COR-L47 (cell line): ENCODE measurements at places on chromosomes 12 and 14.

DNA sequence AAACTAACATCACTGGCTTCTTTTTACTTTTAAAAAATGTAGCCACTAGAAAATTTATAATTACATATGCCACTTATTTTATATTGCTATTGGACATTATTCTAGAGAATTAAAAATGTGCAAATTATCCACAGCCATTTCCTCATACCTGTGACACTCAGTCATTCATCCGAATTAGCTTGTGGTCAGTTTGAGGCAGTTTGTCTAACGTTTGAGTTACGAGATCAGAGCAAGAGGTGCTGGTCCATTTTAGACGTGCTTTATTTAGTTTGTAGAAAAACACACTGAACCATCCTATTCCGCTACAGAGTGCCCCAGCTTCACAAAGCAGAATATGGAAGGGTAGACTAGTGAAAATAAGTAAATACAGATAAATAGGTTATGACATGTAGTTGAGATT is 513.0 kb downstream of the NRXN3 start:
- DNase-seq: no peak

DNA sequence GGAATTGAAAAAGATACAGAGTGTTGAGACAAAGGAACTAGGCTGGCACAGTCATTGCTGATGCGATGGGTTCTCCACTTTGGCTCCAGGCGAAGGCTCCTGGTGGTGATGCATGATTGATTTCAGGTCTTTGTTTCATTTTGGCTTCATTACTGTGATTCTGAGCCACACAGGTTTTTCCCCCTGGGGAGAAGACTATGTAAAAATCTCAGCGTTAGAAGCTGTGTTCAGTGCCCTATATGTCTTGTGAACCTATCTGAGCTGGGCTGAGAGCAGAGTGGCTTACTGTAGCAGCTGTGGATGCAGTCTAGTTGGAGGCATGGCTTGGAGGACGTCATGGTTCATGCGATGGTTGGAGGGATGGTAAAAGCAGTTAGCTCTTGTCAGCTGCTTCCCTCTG is 54.0 kb downstream of the GPATCH2L start:
- DNase-seq: no peak

DNA sequence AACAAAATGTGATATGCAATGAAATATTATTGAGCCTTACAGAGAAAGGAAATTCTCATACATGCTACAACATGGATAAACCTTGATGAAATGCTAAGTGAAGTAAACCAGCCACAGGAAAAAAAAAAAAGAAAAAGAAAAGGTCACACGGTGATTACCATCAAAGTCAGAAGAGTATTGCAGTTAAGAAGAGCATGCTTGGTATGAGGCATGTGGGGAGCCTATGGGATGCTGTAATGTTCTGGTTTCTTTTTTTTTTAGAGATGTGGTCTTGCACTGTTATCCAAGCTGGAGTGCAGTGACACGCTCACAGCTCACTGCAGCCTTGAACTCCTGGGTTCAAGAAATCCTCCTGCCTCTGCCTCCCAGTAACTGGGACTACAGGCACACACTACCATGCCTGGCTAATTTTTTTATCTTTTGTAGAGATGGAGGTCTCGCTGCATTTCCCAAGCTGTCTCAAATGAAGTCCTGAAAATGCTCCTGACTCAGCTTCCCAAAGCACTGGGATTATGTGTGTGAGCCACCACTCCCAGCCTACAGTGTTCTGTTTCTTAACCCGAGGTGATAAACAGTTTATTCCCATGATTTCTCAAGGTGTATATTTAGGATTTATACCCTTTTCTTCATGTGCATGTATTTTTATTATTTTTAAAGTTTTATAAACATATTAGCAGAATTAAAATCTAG is 96.2 kb downstream of the SEC23A start:
- no peak for DNase-seq

DNA sequence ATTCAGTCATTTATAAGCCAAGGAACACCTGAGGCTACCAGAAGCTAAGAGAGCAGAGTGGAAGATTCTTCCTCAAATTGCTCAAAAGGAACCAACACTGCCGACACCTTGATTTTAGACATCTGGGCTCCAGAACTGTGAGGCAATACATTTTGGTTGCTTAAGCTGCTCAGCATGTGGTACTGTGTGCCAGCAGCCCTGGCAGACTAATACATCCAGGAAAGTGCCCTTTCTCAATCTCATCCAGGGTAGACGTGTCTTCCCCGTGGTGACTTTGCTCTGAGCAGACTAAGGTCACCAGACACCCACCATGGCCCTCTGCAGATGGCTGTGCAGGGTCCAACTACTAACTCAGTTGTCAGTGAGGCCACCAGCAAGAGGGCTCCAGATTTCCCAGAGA is 122.8 kb downstream of the VRK1 start:
- no peak for DNase-seq

GRCh38 chr12:49261721-49262120 is 3.2 kb upstream of the TUBA1C start:
- no peak for DNase-seq

GRCh38 chr12:75657831-75658230 is 146.4 kb upstream of the KRR1 start:
- no peak for DNase-seq

- peak; percentile 7 for DNase-seq
Measured at GRCh38 chr12:25130741-25131188, 64.2 kb downstream of the DNAI7 start.

DNA sequence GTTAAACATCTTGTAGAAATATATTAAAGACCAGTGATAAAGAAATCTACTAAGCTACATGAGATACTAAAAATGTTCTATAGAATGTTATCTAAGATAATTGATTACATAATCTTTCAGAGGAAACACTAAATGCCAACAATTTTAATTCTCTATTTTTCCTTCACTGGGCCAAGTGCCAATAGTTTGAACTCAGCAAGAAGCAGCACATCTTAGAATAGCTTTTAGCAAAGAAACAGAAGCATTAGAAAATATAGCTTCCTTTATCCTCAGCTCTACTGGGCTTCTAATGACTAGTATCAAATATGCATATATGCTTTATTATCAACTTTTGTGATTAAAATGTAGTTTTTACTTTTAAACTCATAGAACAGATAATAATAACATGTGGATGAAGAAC is 461.4 kb upstream of the USP15 start:
- no peak for DNase-seq

DNA sequence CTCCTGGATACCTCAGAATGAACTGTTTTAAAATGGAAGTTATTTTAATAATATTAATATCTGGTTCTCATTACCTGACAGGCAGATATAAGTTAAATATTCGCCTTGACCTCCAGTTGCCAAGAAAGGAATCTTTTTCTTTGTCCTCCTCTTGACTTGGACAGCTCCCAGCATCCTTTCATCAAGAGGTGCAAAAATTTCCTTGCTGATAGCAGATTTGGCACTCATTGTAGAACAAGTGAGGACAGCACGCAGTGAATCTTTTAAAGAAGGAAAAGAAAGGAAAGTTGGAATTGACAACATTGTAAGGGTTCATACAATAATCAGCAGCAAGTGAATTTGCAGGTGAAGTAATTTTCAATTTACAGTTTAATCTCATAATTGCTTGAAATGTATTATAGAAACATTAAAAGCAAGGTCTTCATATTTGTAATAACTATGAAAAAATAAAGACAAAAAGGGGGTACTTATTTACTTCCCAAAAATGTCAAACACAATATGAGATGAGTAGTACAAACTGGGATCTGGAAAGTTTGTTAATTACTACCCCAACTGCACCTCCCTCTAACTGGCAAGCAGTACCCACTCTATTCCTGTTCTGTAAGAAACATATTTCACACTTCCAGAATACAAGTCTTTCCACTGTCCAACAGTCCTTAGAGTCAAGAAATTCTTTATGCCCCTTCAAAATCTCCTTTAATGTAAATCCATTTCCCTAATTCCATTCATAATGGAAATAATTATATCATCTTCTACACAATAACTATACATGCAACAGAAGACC is 75.2 kb downstream of the STXBP6 start:
- DNase-seq: no peak

DNA sequence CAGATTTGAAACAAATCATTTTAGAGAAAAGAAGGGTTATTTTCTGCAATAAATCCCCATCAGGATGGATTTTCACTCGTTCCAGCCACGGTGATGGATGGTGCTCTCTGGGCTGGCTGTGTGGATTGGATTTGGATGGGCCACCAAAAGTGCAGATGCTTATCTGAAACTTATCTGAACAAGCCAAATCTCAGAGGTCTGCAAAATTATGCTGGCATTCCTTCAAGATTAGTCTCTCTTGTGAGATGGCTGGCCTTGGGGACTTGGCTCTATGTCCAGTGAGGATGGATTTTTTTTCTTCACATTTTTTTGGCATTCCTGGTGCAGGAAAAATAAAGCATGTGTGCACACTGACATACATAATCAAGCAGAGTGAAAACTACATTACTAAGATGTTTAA is 341.9 kb downstream of the GXYLT1 start:
- DNase-seq: no peak

DNA sequence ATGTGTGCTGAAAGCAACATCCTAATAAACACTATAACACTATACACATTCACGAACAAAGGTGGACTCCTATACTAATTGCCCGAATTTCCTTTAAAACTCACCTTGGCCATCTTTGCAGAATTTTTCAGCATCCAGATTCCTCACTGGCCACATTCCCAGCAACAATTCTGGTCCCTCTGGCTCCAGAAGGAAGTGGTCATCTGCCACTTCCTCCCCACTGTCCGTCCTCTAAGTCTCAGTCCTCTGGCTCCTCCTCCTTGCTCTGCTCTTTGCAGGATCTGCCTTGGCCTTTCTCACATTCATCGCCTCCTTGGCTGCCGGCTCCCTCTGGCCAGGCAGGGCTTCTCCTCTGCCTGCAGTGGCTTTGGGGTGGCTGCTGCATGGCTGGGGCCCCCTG is 426.0 kb downstream of the FUT8 start:
- DNase-seq: no peak

GRCh38 chr14:71692496-71692895 is 239.7 kb upstream of the RGS6 start:
- no peak for DNase-seq

DNA sequence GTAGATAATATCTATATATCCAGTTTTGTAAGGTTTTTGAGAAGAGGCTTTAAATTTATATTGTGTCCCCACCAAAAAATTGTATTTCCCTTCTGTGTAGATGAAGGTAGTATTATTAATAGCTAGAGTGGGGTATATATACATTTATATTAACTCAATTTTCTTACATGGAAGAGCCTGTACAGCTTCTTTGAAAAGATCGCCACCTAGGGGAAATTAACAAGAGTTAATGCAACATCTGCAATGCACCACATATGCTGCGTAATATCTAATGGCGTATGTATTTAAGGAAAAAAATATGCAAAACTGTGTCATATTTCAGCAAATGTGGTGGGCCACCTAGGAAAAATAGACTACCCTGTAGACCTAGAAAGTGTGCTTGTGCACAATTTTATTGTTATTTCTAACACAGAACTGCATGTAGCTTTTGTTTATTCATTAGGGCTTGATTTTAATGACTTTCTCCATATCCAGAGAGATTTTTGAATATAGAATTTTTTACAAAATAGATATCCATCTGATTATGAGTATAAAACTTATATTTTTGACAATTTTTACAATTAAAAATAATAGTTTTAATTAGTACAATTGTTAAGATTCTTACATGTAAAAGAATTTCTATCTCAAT is 14.0 kb downstream of the CCER1 start:
- peak; percentile 45 for DNase-seq

- no peak for DNase-seq
Measured at GRCh38 chr12:21849878-21850277, 75.4 kb upstream of the KCNJ8 start.

DNA sequence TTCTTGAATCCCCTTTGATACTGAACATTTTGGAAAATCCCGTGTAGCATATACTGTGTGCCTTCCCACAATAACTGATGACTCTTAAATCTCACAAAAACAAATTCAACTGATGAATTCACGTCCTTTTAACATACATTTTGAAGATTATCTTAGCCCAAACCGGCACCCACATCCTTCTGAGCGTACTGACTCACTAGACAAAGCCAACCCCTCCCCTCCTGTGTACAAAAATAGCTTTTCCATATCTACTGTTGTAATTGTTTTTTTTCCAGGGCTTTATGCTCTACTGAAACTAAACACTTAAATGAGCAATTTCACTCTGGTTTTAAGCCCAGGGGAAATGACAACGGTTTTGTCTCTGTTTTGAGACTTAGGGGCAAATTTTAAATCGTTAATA is 109.4 kb upstream of the ATF7IP start:
- DNase-seq: no peak

DNA sequence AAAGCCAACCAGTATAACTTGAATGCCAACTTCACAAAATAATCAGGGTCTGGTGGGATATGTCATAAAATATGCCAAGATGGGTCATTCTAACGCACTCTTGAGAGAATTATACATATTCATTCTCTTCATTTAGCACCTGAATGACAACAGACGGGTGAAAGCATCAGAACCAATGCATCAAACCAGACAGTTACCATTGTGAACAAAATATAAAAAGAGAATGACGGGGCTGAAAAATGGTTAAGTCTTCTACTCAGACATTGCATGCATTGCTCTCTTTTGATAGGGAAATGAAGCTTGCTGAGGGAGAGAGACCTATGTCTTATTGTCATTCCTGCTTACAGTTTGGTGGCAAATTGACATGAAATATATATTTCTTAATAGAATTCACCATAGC is 702.1 kb downstream of the NOVA1 start:
- DNase-seq: no peak

- no peak for DNase-seq
Measured at GRCh38 chr14:36113341-36113740, 63.2 kb downstream of the PTCSC3 start.

GRCh38 chr14:61328626-61329262 is 7.4 kb downstream of the PRKCH start:
- DNase-seq: no peak

DNA sequence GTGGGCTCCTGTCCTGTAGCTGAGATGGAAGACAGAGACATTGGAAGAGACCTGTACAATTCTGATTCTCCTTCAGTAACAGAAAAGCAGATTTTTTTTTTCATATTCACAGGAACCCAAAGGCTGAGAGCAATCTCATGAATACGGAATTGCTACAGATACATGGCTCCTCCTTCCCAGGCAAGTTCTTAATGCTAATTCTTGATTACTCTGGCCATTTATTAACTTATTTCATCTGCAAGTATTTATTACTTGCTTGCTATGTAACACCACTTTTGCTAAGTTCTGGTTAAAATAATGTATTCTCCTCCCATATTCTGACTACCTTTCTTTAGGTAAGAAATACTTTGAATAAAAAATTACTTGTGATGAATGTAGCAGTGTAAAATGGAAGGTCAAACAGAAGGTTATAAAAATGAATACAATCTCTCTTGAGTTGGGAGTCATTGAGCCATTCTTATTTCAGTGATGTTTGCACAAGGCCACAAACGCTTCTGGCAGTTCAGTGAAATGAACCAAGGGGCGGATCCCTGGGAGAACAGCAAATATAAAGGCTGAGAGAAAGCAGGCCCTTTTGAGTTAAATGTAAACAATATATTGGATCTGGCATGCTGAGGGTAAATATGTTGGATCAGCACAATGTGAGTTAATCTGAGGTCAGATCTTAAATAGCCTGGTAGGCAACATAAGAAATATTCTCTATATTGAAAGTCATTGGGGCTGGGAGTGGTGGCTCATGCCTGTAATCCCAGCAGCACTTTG is 37.6 kb downstream of the MUCL1 start:
- DNase-seq: no peak

GRCh38 chr14:105445290-105445689 is 25.7 kb downstream of the MTA1 start:
- no peak for DNase-seq
